ENCODE measurements at places on chromosomes 3 and 15.

DNA sequence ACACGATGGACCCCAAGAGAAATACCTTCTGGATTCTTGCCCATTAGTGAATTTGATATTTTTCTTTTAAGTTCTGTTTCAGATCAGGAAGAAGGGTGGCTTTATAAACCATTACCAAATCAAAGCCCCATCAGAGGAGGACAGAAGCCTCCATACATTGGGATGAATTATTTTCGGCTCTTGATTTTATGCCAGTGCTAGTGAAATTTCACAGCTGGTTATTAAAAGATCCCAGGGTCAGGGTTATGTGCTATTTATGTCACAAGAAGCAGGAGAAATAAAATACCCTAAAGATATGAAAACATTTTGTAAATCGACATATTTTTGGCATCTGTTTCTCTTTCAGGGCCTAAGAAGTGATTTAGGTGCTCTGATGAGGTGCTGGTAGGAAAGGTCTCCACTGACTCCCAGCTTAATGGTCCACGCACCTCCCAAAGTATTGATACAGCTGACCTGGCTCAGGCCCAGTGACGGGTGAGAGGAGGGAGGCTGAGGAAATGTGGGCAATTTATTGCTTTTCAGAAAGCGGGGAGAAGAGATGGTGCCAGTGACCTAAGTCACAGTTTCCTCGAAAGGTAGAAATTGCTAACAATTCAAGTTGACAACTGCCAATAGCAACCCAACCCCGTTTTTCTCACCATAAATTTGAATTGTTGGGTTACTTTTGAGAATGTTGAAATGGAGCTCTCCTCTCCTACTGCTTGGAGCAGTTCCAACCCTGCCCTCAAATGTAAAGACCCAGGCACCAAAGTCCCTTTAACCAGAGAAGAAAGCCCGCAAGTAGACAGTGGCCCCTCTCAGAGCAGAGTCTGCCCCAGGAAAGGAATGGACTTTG, 315.6 kb upstream of the NR2E3 start:
- no peaks in the 10 kb centered on the region for H3K27me3 ChIP-seq
- no peak overlapping the region for H3K27ac ChIP-seq
- H3K4me1 ChIP-seq, result no peaks in the 10 kb centered on the region
- H3K36me3 ChIP-seq, result no peaks in the 10 kb centered on the region

DNA sequence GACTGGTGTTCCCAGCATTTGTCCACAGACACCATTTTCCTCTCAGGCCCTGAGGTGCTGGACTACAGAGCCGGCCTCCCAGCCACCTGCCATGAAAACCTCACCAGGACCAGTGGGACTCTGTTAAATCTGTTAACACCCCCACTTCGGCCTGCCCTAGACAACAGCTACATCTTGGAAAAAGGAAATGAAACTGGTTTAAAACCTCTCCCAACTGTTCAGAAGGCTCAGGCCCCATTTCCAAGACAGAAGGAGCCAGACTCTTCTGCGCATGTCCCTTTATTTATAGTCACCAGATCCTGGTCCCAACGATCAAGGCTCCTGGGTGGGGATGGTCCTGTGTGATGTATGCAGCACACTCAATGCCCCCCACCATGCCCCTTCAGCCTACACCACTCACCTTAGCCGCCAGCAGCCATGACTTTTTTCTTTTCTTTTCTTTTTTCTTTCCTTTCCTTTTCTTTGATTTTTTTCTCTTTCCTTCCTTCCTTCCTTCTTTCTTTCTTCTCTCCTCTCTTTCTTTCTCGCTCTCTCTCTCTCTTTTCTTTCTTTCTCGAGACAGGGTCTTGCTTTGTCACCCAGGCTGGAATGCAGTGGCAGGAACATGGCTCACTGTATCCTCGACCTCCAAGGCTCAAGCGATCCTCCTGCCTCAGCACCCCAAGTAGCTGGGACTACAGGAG, 25.5 kb upstream of the FLNB start:
- H3K4me1 ChIP-seq, result peaks cover 16% of the 10 kb centered on the region
- H3K27ac ChIP-seq, result no peak overlapping the region
- no peak for DNase-seq
- no peaks in the 10 kb centered on the region for H3K27me3 ChIP-seq

DNA sequence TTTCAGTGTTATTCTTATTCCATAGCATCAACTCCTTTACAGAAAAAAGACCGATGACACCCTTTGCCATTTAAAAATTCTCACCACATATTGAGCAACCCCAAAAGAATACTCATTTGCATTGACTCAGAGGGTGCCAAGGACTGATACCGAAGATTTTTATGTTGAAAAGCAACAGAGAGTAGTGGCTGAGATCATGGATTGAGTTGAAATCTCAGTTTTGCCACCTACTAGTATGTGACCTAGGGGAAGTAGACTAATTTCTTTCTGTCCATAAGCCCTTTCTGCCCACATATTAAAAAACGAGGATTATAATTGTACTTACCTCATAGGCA, 313.9 kb upstream of the SATB1 start:
- DNase-seq, result no peak
- H3K4me1 ChIP-seq, result peaks cover 53% of the 10 kb centered on the region
- no peaks in the 10 kb centered on the region for H3K27me3 ChIP-seq
- no peak overlapping the region for H3K27ac ChIP-seq
- H3K4me3 ChIP-seq, result no peak overlapping the region

- no peak overlapping the region for H3K27ac ChIP-seq
- no peak overlapping the region for H3K4me3 ChIP-seq
- H3K27me3 ChIP-seq, result no peaks in the 10 kb centered on the region
- peaks cover 7% of the 10 kb centered on the region for H3K36me3 ChIP-seq
Measured at GRCh38 chr3:52136513-52136912, 17.7 kb downstream of the POC1A start.

DNA sequence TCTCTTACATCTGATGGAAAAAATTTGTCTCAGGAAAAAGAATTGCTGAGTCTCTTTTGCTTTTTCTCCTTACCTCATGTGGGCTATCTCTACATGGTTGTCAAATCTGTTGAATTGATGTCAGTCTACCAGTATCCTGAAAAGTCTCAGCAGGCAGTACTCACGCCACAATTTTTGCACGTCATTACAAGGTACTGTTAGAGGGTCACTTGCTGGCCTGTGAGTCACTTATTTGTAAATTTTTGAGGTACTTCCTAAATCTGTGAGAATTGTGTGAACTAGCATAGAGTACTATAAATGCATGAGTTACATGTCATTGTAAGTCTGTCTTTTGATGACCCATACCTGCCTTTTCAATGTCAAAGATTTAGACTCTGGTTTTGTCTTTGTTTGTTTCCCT, 15.9 kb downstream of the HPS3 start:
- H3K36me3 ChIP-seq, result peaks cover 38% of the 10 kb centered on the region
- no peaks in the 10 kb centered on the region for H3K27me3 ChIP-seq
- H3K4me1 ChIP-seq, result peaks cover 15% of the 10 kb centered on the region
- DNase-seq, result no peak
- H3K4me3 ChIP-seq, result no peak overlapping the region

DNA sequence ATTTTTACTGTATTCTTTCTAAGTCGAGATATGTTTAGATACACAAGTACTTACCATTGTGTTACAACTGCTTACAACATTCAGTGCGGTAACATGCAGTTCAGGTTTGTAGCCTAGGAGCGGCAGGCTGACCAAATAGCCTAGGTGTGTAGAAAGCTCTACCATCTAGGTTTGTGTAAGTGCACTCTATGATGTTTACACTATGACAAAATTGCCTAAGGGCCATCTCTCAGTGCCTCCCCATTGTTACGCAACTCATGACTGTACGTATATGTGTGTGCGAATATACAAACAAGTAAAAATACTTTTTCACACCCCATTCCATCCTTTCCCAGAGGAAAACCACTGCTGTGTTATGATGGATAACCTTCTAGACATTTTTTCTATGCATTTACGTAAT, 44.3 kb downstream of the PXYLP1 start:
- no peak for DNase-seq
- H3K27me3 ChIP-seq, result no peaks in the 10 kb centered on the region
- no peak overlapping the region for H3K4me3 ChIP-seq

GRCh38 chr3:149042789-149043386, 43.4 kb downstream of the HLTF start:
- no peak for DNase-seq
- H3K27me3 ChIP-seq, result no peaks in the 10 kb centered on the region
- no peak overlapping the region for H3K4me3 ChIP-seq
- H3K27ac ChIP-seq, result no peak overlapping the region

GRCh38 chr3:38567498-38567897, 71.4 kb downstream of the EXOG start:
- H3K4me3 ChIP-seq, result no peak overlapping the region
- no peak for DNase-seq
- no peaks in the 10 kb centered on the region for H3K4me1 ChIP-seq
- H3K36me3 ChIP-seq, result no peaks in the 10 kb centered on the region
- no peaks in the 10 kb centered on the region for H3K27me3 ChIP-seq

GRCh38 chr15:73745073-73745472, 8.1 kb downstream of the INSYN1 start:
- no peaks in the 10 kb centered on the region for H3K36me3 ChIP-seq
- H3K4me3 ChIP-seq, result no peak overlapping the region
- DNase-seq, result no peak
- no peaks in the 10 kb centered on the region for H3K4me1 ChIP-seq
- no peak overlapping the region for H3K27ac ChIP-seq

DNA sequence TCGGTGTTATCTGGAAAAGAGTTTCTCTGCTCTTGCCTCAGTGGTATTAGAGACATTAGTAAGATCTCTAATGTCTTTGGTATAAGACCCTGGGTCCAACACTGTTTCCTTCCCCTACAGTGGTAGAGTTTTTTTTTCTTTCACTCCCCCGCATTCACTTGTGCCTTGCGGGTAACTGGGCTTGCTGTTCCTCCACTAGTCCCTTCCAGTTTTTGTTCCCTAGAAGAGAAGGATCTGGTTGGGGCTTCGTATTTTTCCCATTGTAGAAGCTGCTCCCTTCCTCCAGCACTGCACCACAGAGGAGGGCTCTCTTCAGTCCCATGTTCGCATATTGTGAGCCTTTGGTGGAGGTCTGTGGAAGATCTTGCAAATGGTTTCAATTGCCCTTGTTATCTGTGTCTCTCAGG, 13.7 kb downstream of the CTDSPL2 start:
- no peak for DNase-seq
- no peaks in the 10 kb centered on the region for H3K27me3 ChIP-seq
- no peaks in the 10 kb centered on the region for H3K36me3 ChIP-seq

- no peak overlapping the region for H3K4me3 ChIP-seq
- H3K4me1 ChIP-seq, result no peaks in the 10 kb centered on the region
- no peak overlapping the region for H3K27ac ChIP-seq
- no peaks in the 10 kb centered on the region for H3K27me3 ChIP-seq
Measured at GRCh38 chr3:178393824-178394223, 142.4 kb upstream of the KCNMB2 start.

GRCh38 chr15:85646538-85647091, 148.1 kb downstream of the KLHL25 start:
- H3K36me3 ChIP-seq, result peaks cover 8% of the 10 kb centered on the region
- H3K27me3 ChIP-seq, result no peaks in the 10 kb centered on the region
- H3K4me3 ChIP-seq, result no peak overlapping the region
- H3K27ac ChIP-seq, result peak overlapping the region; percentile 90
- peaks cover 11% of the 10 kb centered on the region for H3K4me1 ChIP-seq
- DNase-seq, result no peak

DNA sequence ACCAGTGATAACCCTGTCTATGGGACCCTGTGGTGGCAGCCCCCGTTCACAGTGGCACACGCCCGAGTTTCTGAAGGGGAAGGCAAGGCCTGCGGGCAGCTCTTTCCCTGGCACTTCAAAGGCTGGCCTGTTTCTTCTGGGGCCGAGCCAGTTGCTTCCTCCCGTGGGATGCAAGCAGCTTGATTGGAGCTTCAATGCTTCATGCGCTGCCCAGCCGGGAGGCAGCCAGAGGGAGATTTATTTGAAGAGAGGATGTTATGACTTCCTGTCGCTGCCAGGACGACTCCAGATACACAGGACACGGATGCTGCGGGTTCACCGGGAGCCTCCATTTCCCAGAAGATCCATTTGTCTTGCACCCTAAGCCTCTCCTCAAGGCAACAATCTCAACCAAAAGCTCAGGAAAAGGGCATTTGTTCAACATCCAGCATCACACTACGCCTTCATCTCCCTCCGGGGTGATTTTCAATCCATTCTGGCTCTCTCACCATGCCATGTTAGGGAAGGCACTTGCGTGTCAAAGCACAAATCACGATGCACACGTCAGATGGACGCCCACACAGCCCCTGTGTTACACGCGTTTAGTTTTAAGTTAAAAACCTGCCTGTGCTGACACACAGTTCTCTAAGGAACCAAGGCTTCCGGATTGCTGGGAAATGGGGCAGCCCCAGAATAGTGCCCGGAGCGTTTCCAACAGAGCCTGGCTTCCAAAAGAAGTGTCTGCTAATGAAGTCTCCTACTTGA, 330.2 kb downstream of the OCA2 start:
- no peak for DNase-seq
- H3K36me3 ChIP-seq, result no peaks in the 10 kb centered on the region
- no peaks in the 10 kb centered on the region for H3K27me3 ChIP-seq
- no peak overlapping the region for H3K27ac ChIP-seq
- no peaks in the 10 kb centered on the region for H3K4me1 ChIP-seq

Measured in T-cell (primary cell).